SJCRH30 (cell line): ENCODE measurements at places on chromosomes 2 and 18. TPM values are rescaled to one million over a fixed set of nuclear protein-coding genes. Genes with fewer than 3 reads are reported as not detected.

- DNase-seq: no peak
These were observed 115.0 kb upstream of the CDCA7 start for GRCh38 chr2:173239644-173240043.

- DNase-seq: no peak
These were observed 73.0 kb downstream of the COMMD1 start for GRCh38 chr2:61978522-61978921.

CGREF1 gene
- total RNA-seq: 0.08 TPM in 1 of 2 replicates, not detected in the other

RTTN gene
- total RNA-seq: 21.3 and 22.8 TPM in 2 replicates
